ENCODE measurements at places on chromosomes 11 and 22.

- no peak for DNase-seq
Measured at GRCh38 chr11:127226949-127227348, 226.4 kb upstream of the KIRREL3 start.

DNA sequence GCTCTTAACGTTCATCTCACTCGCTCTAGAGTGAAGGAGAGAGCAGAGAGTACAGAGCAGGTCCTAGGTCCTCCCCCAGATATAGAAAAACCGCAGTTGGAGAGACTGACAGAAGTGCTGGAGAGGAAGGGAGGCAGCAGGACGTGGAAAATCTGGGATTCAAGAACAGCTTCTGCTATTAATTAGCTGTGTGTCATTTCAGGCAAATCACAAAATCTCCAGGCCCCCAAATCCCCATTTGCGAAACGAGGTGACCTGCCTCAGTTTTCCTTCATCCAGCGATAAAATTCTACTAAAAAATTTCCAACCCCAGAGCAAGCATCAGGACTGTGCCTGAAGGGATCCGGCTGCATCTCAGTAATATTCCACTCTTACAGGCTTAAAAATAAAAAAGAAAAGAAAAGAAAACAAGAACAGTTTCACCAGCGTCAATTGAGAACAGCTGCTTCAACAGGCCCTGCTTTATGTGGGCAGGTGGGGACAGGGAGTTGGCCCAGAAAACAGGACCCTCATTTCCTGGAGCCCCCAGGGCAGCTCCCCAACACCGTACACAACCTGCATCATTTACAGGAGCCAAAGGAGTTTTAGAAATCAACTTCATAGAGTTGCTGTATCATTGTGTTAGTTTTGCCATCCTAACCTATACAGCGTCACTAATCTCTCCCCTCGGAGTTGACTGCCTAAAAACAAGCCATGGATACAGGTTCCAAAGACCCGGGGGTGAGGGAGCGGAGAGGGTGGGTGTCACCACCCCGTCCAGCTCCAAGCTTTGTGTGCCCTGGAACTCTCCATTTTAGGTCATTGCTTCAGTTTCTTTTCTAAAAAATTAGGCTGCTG is 2.3 kb upstream of the MALAT1 start:
- DNase-seq = no peak

- no peak for DNase-seq
Measured at GRCh38 chr11:20760811-20761210, 91.4 kb downstream of the NELL1 start.

- no peak for DNase-seq
Measured at GRCh38 chr22:41893591-41894375, 21.1 kb downstream of the SHISA8 start.

- DNase-seq = no peak
Measured at GRCh38 chr11:16612566-16613261, 125.7 kb upstream of the C11orf58 start.

Measured in right renal cortex interstitium (tissue), 3 donors.